ENCODE measurements at places on chromosomes 5 and 9.

GRCh38 chr5:53874409-53874808 is 314.0 kb downstream of the NDUFS4 start:
- no peak for DNase-seq

- DNase-seq: no peak
Measured at GRCh38 chr9:125534971-125535701, 171.9 kb downstream of the MAPKAP1 start.

DNA sequence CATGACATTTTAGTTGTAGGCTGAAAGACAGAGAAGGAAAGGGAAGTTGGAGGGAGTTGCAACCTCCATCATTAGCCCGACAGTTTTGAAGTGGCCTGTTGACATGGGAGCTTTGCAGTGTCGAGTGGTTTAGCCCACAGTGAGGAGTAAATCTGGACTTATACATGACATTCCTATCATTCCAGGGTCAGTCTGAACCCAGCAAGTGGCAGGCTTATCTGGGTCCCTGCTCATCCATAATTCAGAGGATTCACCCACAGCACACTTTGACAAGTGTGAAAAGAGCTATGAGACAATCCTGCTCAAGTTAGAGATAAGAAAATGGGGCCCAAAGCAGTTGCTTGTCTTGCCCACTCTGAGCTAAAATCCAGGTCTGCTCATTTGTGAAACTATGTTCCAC is 8.4 kb upstream of the TNC start:
- DNase-seq: no peak

GRCh38 chr9:76626141-76626540 is 138.1 kb upstream of the PCA3 start:
- no peak for DNase-seq

DNA sequence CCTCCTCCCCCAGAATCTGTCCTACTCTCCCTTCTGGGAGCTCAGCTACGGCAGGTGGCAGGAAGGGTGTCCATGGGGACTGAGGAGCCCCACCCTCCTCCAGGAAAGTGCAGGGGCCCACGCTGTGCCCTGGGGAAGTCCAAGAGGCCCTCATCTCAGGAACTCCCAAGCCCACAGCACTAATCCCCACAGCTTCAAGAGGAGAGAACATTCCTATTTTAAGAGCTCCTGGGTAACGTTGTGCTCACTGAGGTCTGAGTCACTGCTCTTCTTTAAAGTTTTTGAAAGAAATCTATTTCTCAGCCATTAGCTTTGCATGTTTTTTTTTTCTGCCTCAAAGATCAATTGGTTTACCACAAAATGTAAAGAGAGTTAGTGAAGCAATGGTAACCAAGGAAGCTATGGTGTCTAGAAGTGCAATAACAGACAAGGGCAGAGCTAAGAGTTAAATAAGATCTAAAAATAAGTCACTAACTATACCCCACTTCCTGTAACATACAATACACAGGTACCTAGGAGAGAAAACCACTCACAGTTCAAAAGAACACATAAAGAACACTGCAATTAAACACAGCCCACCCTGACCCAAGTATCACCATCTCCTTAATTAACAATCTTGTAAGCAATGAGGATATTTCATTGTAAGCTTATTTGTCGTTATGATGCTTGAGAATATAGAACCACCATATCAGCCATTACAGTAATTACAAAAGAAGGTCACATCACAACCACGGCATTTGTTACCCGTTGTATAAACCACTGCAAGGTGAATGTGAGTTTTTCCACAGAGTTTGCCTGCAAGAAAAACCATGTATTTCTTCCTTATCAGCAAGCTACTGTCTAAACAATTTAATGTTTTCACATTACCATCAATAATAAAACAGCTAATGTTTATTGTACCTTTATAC is 382.3 kb upstream of the SLC30A5 start:
- no peak for DNase-seq

- no peak for DNase-seq
Measured at GRCh38 chr5:111952555-111952954, 195.6 kb upstream of the NREP start.

- DNase-seq: no peak
Measured at GRCh38 chr5:92758552-92758951, 822.5 kb downstream of the NR2F1-AS1 start.

DNA sequence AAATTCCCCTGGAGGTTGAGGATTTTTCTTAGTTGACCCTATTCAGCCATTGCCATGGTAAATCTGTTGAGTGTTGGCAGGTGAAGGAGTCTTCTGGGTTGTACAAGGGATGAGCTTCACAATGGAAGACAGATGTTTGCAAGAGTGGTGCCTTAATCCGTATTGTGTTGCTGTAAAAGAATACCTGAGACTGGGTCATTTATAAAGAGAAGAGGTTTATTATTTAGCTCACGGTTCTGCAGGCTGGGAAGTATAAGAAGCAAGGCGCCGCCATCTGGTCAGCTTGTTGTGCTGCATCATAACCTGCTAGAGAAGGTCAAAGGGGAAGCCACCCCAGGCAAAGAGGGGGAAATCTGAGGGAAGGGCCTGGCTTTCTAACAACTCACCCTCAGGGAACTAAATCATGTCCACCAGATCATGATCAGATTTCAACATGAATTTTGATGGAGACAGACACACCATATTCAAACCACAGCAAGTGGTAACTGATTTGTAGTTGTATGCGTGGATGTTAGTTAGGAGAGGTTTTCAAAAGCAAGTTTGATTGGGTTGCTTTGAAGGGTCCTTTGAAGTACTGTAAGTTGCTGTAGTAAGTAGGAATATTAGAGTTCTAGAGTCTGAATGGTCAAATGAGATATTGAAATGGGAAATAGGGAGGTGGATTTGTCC is 2.5 kb downstream of the TNPO1 start:
- peak; percentile 16 for DNase-seq

GRCh38 chr5:143311428-143311827 is 92.1 kb downstream of the NR3C1 start:
- no peak for DNase-seq

All from stimulated activated CD4-positive, alpha-beta T cell treated with anti-CD3 and anti-CD28 coated beads, TNF-alpha, amount 100 ng/mL, for 4 hours (primary cell).